ENCODE measurements at places on chromosomes 6 and 20. TPM values are rescaled to one million over a fixed set of nuclear protein-coding genes. Genes with fewer than 3 reads are reported as not detected.
A peak's percentile ranks its signal among the peaks of the same experiment; 100 is the strongest.

GRCh38 chr20:19942611-19943010 lies 74.6 kb upstream of the NAA20 start:
- no peak for DNase-seq

- no peak for DNase-seq
Observed at GRCh38 chr6:8030920-8031319, 33.3 kb downstream of the BLOC1S5 start.

DNA sequence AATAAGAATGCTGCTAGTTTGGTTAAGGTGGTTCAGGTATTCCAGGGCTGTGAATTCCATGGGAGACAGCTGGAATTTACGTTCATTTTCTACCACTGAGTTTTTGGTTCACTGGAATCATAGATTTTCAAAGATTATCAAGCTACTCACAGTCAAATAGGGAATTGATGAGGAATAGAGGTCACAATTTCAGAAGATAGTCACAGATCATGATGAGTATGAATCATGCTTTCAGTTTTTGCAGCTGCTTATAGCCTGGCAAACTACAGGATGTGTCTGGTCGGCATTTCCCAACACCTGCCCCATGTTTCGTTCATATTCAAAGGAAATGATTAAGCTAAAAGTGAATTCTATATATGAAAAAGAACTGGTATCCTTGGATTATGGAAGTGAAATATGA lies 58.7 kb downstream of the BCKDHB start:
- DNase-seq, result no peak

DNA sequence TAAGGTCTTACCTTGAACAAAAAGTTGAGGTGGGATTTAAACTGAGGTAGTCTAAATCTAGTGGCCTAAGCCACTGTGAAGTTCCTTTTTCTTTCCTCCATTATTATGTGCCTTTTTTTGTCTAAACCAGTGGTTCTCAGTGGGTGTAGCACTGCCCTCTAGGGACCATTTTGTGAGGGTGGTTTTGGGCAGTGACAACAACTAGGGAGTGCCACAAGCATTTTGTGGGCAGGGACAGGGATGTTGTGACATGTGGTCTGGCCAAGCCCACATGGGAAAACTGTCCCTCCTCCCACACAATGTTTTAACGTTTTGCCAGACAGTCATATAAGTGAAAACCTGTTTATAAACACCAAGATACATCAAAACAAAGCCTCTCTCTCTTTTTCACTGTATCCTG lies 899.4 kb upstream of the FLRT3 start:
- DNase-seq, result no peak

DNA sequence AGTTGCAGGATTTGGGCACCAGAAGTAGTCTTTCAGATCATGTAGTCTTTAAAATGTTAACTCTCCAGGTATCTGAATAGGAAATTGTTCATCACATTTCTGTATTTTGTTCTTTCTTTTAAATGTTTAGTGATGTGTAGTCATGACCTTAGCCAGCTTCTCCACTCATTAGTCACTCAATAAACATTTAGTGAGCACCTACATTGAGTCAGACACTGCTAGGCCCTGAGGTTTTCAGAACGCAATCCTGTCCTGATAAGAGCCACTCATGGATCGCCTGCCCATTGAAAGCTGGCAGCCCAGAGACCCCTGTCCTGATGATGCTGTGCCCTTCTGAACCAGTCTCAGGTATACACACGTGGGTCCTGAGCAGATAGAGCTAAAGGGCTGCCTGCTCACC lies 163.4 kb upstream of the HEY2 start:
- no peak for DNase-seq

DNA sequence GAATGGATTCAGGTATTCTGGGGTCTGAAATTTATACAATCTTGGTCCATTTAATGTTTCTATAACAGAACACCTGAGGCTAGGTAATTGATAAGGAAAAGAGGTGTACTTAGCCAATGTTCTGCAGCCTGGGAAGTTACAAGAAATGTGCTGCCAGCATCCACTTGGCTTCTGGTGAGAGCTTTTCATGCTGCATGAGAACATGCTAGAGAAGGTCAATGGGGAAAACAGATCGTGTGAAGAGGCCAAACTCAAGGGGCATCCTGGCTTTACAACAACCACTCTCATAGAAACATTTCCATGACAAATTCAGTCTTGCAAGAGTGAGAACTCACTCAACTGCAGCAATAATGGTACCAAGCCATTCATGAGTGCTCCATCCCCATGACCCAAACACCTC lies 16.8 kb downstream of the IL22RA2 start:
- DNase-seq, result no peak

The LY6G6C gene
- polyA plus RNA-seq, result 0.71 TPM

DNA sequence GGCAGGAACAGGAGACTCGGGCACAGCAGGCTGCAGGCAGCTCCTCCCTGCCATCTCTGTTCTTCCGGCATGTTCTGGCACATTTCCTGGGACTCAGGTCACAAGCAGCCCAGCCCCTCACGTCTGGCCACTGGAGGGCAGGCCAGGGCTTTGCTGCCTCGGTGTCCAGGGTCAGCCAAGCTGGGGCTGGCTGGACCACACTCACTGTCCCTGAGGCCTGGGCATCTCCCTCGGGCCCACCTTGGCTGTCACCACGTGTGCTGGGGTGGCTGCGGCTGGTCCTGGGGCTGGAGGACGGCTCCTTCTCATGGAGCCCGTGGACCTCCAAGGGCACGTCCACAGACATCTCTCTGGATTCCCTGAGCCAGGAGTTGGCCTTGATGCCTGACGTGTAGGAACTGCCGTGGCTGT lies 18.5 kb downstream of the FRMD1 start:
- peak; percentile 90 for DNase-seq

DNA sequence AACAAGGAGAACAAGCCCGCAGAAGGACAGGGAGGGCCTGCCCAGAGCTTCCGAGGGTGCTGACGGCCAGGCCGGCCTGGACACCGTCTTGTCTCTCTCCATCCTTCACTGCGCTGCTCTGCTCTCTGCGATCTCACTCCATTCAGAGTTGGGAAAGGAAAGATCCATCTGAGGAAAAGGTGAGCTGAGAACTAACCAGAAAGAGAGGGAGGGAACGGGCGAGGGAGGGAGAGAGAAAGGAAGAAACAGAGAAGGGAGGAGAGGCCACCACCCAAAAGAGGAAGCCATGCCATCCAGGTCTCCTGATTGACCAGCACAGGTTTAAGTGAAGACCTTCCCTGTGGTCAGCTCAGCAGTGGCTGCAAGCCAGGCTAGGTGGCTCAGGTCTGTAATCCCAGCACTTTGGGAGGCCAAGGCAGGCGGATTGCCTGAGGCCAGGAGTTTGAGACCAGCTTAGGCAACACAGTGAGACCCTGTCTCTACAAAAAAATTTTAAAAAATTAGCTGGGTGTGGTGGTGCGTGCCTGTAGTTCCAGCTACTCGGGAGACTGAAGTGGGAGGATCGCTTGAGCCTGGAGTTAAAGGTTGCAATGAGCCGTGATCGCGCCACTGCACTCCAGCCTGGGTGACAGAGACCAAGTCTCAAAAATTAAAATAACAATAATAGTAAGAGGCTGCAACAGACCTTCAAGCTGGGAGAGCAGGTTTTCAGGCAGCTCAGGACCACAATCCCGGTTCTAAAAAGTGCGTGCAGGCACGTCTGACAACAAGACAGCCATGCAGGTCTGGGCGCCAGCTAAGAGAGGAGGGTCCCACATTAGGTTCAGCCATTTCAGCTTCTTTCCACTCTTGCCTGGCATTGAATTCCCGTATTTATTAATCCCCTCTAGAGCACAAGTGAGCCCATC lies 34.2 kb upstream of the DLGAP4 start:
- no peak for DNase-seq

DNA sequence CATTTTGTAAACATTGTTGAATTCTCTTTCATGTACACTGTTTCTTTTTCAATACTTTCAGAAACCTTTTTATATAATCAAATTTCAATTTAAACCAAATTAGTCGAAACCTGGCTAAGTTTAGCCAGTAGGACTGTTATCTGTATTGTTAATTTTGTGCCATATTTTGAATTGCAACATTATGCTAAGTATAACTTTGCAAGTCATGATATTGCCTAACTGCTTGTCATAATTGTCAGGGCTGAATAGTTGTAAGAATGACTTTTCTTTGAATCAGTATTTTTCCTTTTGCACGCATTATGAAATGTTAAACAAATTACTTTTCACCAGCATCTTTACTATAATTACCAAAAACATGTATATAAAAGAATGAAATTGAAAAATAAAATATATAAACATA lies 82.7 kb downstream of the SAMD3 start:
- no peak for DNase-seq

DNA sequence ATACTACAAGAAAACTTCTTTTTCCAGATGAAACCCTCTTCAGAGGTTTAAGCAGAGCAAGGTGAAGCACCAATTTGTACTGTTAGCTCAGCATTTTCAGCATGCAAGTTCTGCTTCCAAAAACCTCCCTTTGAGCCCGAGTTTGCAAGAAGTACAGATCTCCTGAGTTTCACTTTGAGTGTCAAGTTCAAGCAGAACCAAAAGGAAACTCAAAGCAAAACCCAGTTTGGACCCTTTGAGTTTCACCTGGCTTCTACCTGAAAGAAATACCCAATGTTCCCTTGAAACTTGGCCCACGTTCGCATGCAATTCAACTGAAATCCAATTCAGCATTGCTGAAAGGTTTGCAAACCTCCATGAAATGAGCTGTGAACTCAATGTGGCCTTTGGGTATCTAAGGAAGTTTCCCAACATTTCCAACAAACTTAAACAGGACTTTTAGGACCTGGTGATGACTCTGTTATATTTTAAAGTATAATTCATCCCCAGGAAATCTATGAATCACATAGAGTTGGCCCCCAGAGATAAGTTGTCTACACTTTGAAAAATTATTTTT lies 62.9 kb upstream of the HBS1L start:
- no peak for DNase-seq

The SLCO4A1 gene
- 12.1 TPM for polyA plus RNA-seq

GRCh38 chr6:34172961-34173775 lies 27.3 kb upstream of the GRM4 start:
- DNase-seq, result no peak

DNA sequence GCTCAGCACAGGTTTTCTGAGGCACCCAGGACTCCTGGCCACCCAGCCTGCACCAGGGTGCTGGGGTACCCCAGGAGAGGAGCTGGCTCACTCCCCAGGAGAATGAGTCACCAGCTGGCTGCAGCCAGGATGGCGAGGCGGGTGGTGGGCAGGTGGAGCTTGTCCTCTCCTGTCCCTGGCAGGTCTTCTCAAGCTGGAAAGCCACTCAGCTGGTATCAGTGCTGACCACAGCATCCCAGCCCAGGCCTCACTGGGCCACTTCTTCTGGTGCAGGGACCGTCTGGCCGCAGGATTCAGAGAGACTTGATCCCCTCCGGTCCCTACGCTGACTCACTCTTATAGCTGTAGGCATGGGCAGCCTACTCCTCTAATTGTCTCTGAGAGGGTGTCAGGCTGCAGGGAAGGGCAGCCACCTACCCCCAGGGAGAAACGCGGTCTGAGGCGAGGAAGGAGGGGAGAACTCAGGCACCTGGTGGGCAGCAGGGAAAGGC lies 22.2 kb downstream of the TFEB start:
- DNase-seq, result no peak

- DNase-seq, result no peak
Observed at GRCh38 chr6:121838842-121839241, 403.4 kb downstream of the GJA1 start.

The SLX4IP gene
- polyA plus RNA-seq, result 10.5 TPM

GRCh38 chr6:143197377-143197776 lies 136.7 kb downstream of the AIG1 start:
- DNase-seq, result no peak

The TMEM74B gene
- polyA plus RNA-seq, result 44.2 TPM

The SDC4 gene
- polyA plus RNA-seq, result 10.6 TPM

The PRICKLE4 gene
- polyA plus RNA-seq, result 1.6 TPM

DNA sequence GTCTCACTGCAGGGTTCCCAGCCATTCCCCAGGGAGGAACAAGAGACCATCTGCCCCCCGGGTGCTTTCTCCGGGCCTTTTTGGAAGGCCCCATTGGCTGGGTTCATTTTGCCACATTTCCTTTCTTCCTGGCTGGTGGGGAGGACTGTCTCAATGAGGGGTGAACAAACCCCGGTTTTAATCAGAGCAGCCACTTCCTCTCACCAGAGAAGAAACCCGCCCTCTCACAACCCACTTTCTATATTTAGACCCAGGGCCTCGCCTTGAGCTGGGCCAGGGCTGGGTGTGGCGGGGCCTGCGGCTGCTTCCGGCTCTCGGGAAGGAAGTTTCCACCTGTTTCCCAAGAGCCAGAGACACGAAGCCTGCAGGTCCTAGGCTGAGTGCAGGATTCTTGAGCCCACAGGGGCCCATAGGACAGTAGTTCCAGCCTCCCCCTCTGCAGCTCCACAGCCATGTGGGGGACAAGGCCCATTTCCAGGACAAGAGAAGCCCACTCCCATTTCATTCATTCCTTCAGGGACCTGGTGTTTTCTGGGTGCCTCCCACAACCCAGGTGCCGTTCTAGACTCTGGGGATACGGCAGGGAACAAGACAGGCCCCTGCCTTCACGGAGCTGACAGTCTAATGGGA lies 41.8 kb downstream of the RBM38 start:
- no peak for DNase-seq

The KCNQ2 gene
- polyA plus RNA-seq, result 140 TPM

DNA sequence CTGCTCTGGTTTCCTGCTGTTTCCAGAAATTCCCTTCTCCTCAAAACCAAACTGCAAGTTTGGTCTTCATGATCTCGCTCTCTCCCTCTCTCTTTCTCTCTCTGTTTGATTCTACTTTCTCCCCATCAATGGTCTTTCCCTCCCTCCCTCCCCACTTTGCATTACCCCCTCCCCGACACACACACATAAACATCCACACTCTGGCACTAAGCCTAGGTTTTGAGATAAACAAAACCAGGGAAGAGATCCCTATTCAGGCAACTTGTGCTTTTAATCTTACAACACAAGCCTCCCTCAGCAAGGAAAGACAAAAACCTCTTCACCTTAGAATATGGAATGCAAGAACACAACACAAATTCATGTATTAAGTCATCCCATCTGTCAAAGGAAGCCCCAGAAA lies 73.5 kb upstream of the PTPRT start:
- no peak for DNase-seq

The MYCT1 gene
- polyA plus RNA-seq, result 7.8 TPM

The CALHM6 gene
- polyA plus RNA-seq, result 9.0 TPM

DNA sequence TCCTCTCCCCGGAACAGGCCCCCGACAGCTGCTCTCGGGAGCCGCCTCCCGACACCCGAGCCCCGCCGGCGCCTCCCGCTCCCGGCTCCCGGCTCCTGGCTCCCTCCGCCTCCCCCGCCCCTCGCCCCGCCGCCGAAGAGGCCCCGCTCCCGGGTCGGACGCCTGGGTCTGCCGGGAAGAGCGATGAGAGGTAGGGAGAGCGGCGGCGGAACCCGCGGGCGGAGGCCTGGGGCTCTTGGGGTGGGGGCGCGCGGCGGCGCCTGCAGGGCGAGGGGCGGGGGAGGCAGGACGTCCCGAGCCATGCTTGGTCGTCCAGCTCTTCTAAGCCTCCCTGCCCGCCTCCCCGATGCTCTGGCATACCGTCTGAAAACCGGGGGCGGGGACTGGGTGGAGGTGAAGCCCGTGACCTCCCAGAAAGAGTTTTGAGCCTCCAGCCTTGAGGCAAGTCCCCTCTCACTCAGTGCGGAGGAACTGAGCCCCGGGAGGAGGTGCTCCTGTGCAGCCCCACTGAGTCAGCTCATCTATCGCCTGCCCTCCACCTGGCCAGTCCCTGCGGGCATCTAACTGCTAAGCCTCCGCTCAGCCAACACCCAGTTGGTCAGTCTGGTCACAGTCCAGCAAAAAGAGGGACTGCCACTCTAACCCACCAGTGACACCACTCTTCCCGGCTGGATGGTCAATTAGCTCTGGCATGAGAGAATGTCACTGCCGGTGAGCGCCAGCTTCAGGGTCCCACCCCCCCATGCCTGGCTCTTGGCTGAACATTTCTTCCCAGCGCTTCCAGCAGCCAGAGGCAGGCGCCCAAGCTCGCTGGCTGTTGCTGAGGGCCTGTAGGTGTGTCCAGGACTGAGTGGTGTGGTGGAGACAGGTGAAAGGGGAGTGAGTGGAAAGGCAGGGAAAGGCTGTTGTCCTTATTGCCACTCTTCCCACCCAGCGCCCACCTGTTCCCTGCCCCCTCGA lies 482 bp downstream of the DDR1 start:
- peak; percentile 81 for DNase-seq
